Hematopoietic multipotent progenitor cell treated with erythropoietin and hydrocortisone succinate and interleukin-3 and kit ligand, for 8 days (in vitro differentiated cells): ENCODE measurements at places on chromosomes 5 and 9.

- DNase-seq = no peak
Measured at GRCh38 chr9:116332090-116332489, 178.5 kb downstream of the PAPPA start.

- DNase-seq = no peak
Measured at GRCh38 chr9:3931996-3932906, 367.6 kb downstream of the GLIS3 start.

GRCh38 chr5:168531987-168532864, 3.1 kb downstream of the FBLL1 start:
- no peak for DNase-seq

GRCh38 chr5:160342413-160342941, 27.9 kb downstream of the C1QTNF2 start:
- DNase-seq = no peak

DNA sequence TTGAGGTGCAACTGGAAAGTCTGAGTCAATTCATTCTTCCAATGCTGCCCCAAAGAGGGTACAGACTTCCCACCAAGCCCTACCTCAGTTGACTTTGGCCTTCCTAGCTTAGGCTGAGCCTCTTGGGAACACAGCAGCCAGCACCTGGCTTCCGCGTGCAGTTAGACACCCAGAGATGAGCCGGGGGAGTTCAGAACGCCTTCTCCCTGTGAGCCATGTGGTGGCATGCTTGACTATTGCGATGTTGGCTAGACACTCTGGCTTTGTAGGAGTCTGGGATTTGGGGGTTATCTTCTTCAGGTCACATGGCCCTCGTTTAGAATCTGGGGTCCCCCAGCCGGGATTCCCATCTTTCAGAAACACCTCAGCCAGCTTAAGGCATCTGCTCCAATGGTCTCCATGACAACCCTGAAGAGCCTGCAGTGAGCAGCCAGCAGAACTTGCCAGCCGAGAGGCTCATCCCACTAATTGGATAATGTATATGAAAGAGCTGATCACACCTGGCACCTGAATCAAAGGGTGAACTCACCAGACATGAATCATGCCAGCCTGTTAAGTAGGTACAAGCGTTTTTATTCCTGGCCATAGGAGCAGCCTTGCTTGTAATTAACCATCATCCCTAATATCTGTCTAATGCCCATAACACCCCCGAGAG, 167.5 kb downstream of the SYK start:
- DNase-seq = no peak

DNA sequence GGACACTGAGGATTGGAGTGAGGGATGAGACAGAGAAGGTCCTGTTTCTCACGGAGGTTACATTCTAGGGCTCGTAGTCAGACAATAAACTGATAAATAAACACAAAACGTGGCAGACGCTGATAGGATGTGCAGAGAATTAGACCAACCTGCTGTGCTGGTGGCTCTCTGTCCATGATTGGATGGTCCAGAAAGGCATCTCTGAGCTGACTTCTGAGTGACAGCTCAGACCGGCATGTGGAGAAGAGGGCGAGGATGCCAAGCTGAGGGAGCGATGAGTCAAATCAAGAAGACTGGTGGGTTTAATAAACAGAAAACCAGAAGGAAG, 132.3 kb upstream of the TAF11L2 start:
- DNase-seq = no peak

DNA sequence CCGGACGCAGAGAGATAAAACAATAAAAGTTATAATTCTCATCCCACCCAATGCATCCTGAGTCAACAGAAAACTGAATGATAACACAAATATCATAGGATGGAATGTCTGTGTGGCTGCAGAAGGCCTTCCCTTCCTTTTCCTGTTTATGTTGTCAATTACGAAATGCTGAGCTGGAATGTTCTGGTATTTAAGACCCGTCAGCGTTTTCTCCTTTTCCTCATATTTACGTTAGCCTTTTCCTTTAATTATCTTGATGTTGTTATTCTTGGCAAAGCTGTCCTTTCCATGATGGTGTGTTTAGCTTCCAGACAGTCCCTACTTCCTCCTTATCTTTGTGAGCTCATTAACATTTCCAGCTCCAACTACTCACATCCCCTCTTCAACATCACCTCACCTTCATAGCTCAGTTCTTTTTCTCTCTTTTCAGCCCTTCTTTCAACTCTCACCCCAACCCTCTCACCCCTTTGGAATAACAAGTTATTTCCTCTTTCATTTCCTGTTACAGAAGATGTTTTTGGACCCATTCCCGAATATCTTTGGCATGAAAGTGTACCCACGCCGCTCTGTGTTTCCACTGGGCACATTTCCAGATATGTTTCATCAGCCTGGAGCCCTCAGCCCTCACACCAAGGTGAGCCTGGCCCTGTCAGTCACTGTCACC, 221.6 kb downstream of the NR2F1-AS1 start:
- DNase-seq = no peak

DNA sequence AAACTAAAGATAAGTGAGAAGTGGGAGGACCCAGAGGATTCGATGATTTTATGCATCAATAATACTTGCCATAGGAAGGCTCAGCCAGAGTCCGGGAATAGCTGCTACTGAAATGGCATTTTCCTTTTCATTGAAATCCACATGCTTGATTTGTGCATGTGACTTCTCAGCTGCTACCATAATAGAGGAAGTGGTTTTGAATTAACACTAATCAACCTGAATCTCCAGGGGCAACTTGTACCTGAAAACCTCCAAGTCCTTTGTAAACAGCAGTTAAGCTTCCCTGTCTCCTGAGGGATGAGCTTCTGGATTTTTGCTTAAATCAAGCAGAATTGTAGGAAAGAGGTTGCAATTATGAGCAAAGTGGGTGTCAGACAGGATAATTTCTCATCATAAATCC, 124.9 kb downstream of the PPP2R2B start:
- no peak for DNase-seq

DNA sequence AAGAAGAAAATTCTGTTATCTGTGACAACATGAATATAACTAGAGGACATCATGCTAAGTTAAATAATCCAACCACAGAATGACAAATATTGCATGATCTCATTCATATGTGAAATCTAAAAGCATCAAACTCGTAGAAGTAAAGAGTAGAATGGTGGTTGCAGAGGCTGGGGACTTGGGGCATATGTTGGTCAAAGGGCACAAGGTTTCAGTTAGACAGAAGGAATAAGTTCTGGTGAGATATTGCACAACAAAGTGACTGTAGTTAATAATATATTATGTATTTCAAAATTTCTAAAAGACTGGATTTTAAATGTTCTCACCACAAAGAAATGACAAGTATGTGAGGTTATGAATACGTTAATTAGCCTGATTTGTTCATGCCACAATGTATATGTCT, 24.8 kb downstream of the GRIA1 start:
- DNase-seq = no peak

GRCh38 chr5:41878643-41879478, 8.6 kb upstream of the OXCT1 start:
- no peak for DNase-seq

- DNase-seq = no peak
Measured at GRCh38 chr5:89573345-89573744, 690.4 kb upstream of the MEF2C start.

DNA sequence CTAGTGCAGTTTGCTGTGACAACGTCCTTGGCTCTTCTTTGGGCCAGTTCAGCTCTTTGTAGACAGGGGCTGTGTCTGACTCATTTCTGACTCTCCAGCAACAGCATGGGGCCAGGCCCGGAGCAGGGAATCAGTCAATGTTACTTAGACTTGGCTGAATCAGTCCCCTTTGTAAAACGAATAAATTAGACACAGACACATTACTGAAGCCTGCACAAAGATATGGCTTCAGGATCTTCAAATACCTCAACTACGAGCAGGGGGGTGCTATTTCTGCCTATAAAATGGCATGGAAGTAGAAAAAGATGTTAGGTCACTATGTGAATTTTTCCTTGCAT, 204.7 kb downstream of the TTLL11 start:
- DNase-seq = no peak

DNA sequence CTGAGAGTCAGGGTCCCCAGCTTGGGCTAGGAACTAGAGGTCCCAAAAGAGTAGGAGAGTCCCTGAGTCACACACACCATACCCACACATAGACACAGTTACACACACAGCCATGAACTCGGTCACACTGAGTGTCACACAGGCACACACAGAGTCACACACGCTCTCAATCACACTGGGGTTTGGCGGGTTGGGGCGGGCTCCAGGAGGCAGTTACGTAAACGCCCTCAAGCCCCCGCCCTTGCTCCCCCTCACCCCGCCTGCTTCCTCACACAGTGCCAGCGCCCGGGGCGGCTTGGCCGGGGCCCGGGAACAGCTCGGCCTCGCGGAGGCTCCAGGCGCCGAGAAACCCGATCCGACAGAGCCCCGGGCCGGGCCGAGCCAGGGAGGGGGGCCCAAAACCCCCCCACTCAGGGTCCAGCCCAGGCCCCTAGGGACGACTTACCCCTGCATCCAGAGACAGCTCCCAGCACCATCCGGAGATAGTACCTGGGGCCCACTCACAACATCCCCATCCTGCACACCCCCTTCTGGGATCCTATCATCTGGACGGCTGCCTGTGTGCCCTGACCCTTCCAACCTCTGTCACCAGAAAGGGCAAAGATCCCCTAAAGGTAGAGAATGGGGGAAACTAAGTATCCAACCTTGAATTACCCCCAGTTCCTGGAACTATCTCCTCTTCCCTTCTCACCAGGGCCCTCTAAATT, 3.5 kb upstream of the CNTFR start:
- no peak for DNase-seq

GRCh38 chr9:69660304-69660703, 11.9 kb downstream of the APBA1 start:
- no peak for DNase-seq

DNA sequence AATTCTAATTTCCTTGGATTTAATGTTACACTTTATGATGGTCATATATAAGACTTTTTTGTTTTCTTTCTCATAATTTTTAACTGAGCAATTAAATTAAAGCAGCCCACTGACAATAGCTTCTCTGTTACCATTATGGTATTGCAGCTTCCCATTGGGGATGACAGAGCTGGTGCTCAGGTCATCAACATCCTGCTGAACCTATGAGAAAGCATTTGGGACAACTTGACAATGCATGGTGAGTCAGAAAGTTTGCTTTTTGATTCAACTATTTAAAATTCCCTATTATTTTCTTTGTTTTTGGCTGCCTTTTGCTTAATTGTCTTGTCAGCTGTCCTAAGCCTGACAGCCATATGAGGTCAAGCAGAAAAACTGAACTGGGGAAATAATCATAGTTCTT, 487.4 kb upstream of the RIOK2 start:
- DNase-seq = no peak

DNA sequence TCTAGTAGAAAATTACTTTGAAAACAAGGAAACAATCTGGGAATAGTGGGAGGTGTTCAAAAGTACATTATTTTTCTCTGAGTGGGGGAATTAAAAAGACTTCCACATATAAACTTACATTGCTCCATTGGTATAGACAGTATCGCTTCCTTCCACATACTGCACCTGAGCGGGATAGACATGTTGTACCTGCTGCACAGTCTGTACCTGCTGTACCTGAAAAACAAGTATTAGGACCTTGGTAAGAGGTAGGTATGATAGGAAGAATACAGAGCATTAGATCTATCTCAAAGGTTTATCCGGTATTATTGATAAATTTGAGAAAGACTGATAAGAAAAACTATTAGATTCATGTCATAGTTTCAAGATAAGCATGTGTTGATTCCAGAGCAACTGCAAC, 179.3 kb downstream of the RFX3 start:
- no peak for DNase-seq

DNA sequence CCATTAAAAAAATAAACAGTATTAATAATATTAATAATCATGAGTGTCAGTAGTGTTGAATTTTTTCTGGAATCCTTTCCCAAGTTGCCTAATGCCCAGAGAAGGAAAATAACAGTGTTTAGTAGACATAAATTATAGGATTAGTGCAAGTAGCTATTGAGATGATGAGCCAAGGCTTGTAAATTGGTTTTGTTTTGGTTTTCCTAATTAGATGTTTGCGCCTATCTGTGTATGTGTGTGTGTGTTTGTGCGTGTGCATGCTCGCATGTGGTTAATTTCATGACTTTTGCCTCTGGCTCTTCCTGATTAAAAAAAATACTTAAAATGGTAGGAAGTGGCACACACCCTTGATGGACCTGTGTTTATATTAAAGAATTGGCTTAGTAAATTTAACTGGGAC, 55.4 kb downstream of the FXN start:
- no peak for DNase-seq

GRCh38 chr9:17064558-17064957, 70.3 kb upstream of the CNTLN start:
- no peak for DNase-seq

DNA sequence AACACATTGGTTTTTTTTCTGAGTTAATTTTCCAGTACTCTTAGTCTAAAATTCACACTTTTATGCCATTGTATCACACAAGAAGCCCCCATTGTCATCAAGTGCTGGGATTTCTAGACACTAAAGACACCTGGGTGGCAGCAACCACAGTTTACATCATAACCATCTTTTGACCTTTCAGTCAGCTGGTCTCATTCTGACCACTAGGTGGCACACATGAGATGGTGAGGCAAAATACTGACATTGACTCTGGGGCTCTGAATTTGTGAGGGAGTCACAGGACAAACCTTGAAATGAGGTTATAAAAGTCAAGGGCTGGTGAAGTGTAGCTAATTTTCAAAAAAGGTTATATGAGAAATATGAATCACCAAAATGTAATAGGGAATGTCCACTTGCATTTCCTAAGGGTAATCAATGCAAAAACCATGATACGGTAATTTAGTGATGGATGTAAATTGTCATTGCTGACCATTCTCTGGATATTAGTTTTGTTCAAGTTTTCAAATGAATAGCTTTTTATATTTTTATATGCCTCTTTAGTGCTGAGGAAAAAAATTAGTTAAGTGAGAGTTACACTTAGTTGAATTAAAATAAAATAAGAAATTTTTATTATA, 229.4 kb downstream of the DMAC1 start:
- DNase-seq = peak; percentile 75

DNA sequence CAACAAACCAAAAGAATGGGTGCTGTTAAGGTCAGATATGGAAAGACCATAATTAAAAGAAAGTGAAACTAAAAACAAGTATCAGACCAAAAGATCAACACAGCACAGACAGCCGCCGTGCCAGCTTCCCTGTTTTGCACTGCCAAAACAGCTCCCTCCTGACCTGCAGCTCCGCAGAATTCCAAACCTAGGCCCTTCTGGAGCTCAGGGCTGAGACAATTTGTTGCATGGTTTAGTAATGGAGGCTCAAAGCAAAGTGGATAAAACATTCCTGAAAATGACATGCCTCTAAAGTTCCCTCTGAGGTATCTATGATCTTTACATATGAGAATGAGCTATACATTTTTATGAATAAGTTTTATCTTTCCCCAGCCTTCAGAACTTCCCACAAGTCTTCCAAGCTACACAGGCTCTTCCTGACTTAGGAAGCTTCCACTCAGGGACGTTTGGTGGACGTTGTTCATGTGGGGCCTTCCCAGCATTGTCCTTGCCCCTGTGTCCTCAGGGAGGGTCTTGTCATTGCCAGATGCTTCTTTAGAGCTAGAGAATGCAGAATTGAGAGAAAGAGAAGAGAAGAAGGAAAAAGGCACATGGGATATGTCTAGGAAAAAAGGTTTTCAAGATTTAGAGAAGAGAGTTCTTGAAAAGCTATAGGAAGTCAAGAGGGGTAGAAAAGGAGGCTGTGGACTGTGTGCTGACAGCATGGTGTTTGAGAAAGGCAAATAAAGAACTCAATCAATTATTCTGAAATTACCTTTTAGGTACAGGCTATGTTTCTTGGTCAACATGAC, 28.4 kb upstream of the SSBP2 start:
- DNase-seq = peak; percentile 84

- DNase-seq = no peak
Measured at GRCh38 chr9:13548535-13548934, 269.0 kb upstream of the MPDZ start.
